ENCODE measurements at places on chromosomes 2 and 18.

- no peak for DNase-seq
Measured at GRCh38 chr2:26674002-26674751, 18.3 kb upstream of the KCNK3 start.

- DNase-seq = no peak
Measured at GRCh38 chr2:41579806-41580205, 468.0 kb upstream of the PKDCC start.

DNA sequence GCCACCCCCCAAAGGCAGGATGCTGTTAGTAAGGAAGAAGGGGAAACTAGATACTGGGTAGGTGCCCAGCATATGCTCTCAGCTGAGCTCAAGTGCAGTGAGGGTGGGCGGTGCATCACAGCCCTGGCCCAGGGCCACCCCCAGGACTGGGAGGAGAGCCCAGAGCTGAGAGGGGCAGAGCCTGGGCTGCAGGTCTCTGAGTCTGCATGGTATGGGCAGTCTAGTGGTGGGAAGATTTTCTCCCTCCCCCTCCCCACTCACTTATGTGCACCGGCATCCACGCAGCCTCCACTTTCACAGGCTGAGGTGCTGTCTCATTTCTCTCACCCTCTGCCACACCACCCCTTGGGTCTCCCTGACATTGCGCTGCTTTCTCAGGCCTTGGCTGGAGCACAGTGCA is 48.5 kb upstream of the CAB39 start:
- no peak for DNase-seq

GRCh38 chr2:119402645-119403560 is 28.8 kb upstream of the TMEM37 start:
- DNase-seq = no peak

- DNase-seq = no peak
Measured at GRCh38 chr2:141440072-141440635, 690.7 kb downstream of the LRP1B start.

DNA sequence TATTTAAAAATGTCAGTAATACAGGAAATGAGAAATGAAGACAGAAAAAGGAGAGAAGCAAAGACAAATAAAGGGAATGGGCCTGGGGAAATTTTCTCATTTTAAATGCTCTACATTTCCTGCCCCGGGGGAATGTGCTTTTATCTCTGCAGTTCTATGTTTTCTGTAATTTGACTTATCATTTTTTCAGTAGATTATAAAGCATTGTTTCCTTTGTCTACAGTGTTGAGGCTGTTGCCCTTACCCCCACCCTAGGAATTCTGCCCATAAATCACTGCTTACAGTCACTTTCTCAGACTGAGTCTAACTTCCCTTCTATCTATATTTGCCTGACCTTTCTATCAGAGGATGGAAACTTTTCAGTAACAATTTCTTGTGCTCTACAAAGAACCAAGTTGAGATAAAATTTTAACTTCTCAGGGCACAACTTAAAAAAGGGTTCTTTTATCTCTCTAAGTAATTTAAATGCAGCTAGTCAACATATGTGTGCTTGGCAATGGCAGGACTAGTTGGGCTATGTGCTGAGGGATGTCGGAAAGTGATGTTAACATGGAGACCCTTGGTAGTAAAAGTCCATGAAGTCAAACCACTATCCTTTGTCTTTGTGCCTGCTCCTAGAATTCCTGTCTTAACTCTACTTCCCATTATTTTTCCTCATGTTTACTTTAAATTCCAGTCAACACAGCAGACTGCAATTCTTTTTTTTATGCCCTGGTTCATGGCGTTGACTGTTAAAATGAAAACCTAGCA is 146.5 kb upstream of the MMADHC start:
- DNase-seq = no peak

DNA sequence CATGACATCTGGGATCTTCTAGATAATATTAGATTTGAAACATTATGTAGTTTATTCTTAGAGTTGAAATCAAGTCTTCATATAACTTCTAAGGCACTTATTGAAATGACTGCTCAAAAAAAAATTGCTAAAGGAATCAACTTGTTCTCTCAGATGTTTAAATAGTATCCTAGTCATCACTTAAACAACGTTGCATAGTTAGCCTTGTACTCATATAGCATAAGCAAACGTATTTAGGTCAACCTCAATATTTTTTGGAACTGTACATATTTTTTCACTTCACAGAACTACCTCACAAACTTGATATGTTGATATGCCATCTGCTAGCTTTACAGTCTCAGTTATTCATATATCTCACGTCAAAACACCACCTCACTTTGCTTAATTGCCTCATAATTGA is 47.1 kb upstream of the CREB1 start:
- no peak for DNase-seq

DNA sequence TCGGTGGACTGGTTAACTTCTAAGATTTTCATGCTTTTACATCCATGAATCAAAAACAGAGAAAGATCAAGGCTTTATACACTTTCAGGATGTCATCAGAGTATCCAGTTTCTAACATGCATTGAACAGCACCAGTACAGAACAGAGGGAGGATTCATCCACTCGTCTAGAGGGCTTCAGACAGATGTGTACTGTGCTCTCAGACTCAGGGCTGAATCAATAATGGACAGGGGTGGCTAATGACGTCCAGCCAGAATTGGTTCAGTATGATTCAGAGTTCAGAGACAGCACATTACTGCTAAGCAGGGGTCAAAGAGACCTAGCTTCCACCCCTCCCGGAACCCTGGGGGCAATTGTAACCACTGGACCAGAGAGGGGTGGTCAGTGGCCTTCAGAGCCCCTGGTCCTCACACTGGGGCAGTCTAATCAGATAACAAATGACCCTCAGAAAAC is 37.3 kb downstream of the RNU4ATAC start:
- DNase-seq = no peak

GRCh38 chr18:11672198-11672597 is 16.9 kb upstream of the GNAL start:
- no peak for DNase-seq

DNA sequence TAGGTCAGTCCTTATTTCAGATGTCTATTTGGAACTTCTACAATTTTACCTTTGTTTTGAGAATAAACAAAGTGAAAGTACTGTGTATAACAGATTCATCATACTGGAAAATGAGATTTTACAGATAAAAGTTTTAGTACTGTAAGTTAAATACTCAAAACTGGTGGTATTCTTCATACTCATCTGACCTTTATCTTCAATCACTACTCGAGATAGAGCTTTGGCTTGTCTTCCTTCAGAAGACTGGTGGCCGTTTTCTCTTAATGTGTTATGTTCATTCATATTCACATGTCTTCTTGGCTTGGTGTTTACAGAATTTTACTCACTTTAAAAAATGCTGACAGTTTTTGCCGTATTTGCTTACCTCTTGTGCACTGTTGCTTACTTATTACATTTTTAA is 2.1 kb downstream of the SPOPL start:
- no peak for DNase-seq

GRCh38 chr2:97816411-97816810 is 103.0 kb downstream of the ZAP70 start:
- DNase-seq = no peak

GRCh38 chr2:207289295-207290018 is 123.7 kb upstream of the KLF7 start:
- no peak for DNase-seq

GRCh38 chr2:14558335-14558919 is 74.1 kb upstream of the LRATD1 start:
- DNase-seq = no peak

All from CD4-positive, alpha-beta memory T cell (primary cell).